ENCODE measurements at places on chromosomes 16 and 17.

DNA sequence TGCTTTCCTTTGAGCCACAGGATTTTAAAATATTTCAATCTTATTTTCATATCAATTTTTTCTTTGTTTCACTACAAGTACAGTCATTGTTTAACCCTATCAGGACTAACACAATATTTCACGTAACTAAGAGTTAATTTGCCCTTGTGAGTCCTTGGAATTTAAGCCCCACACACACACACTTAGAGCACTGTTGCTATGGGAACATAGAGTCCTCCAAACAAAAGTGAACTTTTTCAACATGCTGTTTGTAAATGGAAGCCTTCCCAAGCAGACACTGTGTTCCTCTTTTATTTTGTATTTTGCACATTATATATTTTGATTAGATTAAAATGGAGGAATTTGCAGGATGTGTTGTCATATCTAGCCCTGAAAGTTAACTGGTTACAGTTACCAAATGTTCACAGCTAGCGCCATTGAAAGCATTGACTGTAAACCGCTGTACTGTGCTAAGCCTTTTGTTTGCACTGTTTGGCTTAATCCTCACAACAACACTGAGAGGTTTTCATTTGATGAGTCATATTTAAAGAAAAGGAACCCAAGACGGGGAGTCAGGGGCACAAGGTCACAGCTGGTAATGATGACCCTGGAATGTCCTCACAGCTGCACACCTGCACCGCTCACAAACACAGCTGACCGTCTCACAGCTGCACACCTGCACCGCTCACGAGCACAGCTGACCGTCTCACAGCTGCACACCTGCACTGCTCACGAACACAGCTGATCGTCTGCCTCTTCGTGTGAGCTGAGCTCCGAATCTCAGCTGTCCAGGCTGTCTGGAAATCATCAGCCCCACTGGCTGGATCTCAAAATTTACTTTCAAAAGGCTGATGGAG lies 6.3 kb downstream of the HSBP1 start:
- no peak for DNase-seq

DNA sequence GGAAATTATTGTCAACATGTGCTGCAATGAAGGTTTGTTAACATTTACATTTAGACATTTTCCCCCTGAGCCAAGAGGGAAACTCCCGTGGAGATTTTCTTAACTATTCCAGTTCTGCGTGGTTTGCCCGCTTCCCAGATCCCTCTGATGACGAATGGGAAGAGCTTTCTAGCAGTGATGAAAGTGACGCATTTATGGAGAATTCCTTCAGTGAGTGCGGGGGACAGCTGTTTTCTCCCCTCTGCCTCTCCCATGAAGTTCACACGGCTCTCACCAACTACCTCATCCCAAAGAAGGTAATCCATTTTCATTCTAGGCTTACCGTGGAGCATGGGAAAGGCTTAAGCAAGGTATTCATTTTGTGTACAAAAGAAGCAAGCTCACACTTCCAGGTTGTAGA lies 18.2 kb downstream of the HEATR3 start:
- DNase-seq: no peak

- DNase-seq: no peak
Observed at GRCh38 chr17:49695698-49696232, 12.0 kb downstream of the SLC35B1 start.

DNA sequence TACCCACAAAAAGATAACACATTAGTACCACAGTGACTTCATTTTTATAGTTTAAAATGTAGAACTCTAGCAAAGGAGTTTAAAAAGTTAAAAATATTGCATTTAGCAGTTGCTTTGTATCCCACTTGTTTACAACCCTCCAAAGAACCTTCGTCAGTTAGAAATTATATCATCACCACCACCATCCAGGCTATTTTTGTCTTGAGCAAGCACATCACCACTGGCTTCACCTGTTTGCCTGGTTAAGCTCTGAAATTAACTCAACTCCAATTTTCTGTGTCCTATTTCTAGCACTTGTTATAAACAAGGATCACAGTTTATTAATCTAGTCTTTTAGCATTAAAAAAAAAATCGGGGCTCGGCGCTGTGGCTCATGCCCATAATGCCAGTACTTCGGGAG lies 6.1 kb downstream of the GLYR1 start:
- DNase-seq: no peak

DNA sequence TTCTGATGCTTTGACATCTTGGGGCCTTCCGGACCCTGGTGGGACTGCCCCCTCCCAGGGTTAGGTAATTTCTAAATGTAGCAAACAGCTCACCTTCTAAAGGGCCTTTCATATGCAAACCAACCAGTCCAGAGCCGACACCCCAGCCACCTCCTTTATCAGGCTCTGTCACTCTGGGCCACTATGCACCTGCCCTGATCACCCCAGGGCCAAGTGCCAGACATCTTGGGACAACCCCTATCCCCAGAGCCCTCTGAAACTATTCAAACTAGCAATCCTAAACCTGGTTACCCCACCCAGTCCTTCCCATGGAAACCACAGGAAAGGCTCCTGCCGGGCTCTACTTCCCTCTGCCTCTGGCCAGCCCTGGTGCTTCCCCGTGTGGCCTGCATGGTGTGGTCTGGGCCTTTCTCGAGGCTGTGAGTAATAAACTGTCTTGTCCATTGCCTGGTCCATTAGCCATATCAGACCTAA lies 91.2 kb upstream of the TNRC6C start:
- no peak for DNase-seq

- no peak for DNase-seq
Observed at GRCh38 chr17:82910041-82910481, 70.2 kb upstream of the ZNF750 start.

GRCh38 chr16:12754824-12755543 lies 48.7 kb downstream of the CPPED1 start:
- no peak for DNase-seq
